ENCODE measurements at places on chromosomes 2 and 18. TPM values are rescaled to one million over a fixed set of nuclear protein-coding genes. Genes with fewer than 3 reads are reported as not detected.

Gene DSC2
- 0.48 TPM for polyA plus RNA-seq

Gene FBLN7
- polyA plus RNA-seq: 0.95 TPM

Gene DYSF
- 6.5 TPM for polyA plus RNA-seq

Gene TMEM37
- 7.2 TPM for polyA plus RNA-seq

Gene EN1
- polyA plus RNA-seq: not detected

Gene UNC80
- 5.3 TPM for polyA plus RNA-seq

Gene SERPINB13
- not detected for polyA plus RNA-seq

Gene FAM228A
- polyA plus RNA-seq: 2.4 TPM

Gene TRIM43
- polyA plus RNA-seq: not detected

Gene RPRM
- 1.4 TPM for polyA plus RNA-seq

Gene STPG4
- 0.24 TPM for polyA plus RNA-seq

Gene WDSUB1
- polyA plus RNA-seq: 12.0 TPM

Gene COBLL1
- polyA plus RNA-seq: 25.8 TPM

Gene DNAJC5G
- polyA plus RNA-seq: 0.88 TPM

Gene GPAT2
- 1.2 TPM for polyA plus RNA-seq

Gene NMUR1
- polyA plus RNA-seq: 1.2 TPM

Gene ZBTB7C
- polyA plus RNA-seq: 22.6 TPM

Gene SMC6
- 4.8 TPM for polyA plus RNA-seq

Gene ANO7
- polyA plus RNA-seq: 1.7 TPM

Gene TMEM214
- polyA plus RNA-seq: 63.7 TPM

Gene POMC
- 0.75 TPM for polyA plus RNA-seq

Gene MBP
- 6.2 TPM for polyA plus RNA-seq

Gene GALNT13
- 2.6 TPM for polyA plus RNA-seq

Gene ALLC
- 0.07 TPM for polyA plus RNA-seq

Gene AQP12B
- not detected for polyA plus RNA-seq

Gene PSMA8
- polyA plus RNA-seq: 0.07 TPM

Gene ARHGAP15
- 8.3 TPM for polyA plus RNA-seq

Gene PAX3
- polyA plus RNA-seq: not detected

Gene TNFRSF11A
- 1.8 TPM for polyA plus RNA-seq

Gene GULP1
- 10.9 TPM for polyA plus RNA-seq

Gene PLGLB2
- 13.6 TPM for polyA plus RNA-seq
